ENCODE measurements at places on chromosomes 5 and 9. TPM values are rescaled to one million over a fixed set of nuclear protein-coding genes. Genes with fewer than 3 reads are reported as not detected.

GRCh38 chr9:69993110-69993509 is 50.5 kb upstream of the MAMDC2 start:
- DNase-seq: no peak

The TCF7 gene
- 2.0 TPM for total RNA-seq

- DNase-seq: no peak
These were observed 640.0 kb downstream of the RAB3C start for GRCh38 chr5:59222687-59223511.

DNA sequence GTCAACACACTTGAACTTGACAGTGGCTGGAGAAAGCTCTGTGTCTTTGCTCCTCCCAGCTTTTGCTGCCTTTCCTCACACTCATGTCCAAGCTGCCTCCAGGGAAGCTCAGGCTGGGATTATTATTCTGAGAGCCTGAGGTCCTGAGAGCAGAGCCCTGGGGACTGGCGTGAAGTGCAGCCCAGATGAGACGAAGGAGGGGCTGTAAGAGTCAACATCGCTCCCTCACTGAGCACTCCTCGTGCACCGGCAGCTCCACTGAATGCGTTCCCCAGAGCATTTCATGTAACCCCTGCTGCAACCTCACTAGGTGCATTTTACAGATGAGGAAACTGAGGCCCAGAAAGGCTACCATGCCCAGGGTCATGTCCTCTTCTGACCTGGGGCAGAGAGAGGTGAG is 63.5 kb upstream of the PHYKPL start:
- no peak for DNase-seq

GRCh38 chr5:107980923-107981692 is 310.4 kb upstream of the EFNA5 start:
- DNase-seq: no peak

DNA sequence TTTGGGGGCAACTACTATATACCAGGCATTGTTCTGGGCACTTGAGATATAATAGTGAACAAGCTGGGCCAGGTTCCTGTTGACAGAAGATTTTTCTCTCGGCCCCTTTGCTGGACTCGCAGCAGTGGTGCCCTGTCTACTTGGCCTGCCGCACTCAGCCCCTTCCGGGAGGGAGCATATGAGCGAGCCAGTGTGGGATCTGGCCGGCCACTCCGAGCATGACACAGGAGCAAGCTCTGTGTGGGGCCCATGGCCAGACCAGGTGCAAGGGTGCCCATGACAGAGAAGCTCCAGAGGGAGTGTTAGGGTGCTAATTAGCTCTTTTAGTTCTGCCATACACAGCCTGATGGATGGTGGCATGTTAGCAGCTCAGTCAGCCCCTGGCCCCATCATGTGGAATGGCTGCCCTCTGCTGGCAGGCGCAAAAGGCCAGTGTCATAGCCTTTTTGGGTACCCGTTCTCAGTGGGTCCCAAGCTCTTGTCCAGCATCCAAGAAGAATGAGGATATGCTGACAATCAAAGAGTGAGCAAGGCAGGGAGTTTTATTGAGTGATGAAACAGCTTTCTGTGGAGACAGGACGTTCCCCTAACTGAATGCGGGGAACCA is 9.3 kb upstream of the KIF4B start:
- no peak for DNase-seq

DNA sequence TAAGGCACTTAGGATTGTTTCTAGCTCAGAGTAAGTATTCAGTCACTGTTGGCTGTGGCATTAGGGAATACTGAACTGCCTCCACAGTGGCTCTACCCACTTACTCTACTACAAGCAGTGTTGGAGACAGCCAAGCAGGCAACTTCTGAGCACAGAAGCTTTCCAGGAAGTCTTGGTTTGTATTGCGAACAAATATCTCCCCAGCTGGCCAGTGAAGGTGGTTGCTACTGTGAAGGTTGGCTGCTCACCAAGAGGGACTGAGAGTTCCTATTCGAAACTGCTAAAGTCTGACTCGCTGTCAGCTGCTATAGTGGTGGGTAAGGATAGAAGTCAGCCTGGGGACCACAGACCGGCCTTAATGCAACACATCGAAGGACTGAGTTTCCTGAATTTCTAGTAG is 319.1 kb downstream of the KIF4B start:
- DNase-seq: no peak

DNA sequence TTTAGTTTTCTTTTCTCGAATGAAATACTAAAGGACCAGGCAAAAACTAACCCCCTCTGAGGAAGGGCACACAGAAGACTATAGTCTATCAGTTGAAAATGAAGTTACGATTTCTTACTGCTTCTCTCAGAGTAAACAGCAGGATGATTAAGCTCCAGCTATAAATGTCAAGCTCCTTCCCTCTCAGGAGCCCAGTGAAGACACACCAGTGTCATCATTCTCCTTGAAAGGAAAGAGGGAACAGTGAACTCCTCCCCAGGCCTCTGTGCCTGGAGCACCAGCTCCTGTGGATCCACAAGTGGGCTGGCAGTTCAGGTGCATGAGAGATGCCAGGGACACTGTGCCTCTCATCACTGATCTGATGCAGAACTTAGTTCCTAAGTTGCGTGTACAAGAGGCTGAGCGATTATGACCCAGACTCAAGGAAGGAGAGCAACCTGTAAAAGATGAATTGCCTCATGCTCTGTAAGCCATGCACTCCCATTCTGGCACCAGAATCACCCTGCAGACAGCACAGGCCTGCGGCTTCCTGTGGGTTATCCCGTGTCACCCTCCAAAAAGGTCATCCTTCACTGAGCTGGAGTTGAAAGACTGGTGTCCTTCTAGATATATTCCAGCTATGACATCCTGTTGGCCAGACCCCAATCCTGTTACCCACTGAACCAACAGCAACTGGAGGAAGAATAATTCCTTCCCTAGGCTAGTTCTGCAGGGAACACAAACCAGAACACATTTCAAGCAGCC is 394.0 kb downstream of the SEMA5A start:
- DNase-seq: no peak

The NTRK2 gene
- total RNA-seq: 9.8 TPM

DNA sequence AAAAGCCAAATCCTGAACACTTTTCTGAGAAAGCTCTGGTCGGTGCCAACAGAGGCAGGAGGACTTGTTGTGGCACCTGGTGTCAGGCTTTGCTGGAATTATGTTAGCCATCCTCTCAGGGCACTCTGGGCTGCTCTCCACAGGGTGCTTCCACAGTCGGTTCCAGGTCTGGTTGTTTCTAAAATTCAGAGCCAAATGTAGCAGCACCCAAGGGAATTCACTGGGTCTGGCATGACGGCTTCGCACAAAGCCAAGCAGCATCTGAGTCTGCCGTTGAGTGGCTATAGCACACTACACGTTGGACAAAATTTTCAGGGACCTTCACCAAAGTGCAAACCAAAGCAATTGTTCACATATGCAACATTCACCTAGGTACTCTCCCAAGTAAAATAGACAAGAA is 110.2 kb downstream of the PJA2 start:
- DNase-seq: no peak

DNA sequence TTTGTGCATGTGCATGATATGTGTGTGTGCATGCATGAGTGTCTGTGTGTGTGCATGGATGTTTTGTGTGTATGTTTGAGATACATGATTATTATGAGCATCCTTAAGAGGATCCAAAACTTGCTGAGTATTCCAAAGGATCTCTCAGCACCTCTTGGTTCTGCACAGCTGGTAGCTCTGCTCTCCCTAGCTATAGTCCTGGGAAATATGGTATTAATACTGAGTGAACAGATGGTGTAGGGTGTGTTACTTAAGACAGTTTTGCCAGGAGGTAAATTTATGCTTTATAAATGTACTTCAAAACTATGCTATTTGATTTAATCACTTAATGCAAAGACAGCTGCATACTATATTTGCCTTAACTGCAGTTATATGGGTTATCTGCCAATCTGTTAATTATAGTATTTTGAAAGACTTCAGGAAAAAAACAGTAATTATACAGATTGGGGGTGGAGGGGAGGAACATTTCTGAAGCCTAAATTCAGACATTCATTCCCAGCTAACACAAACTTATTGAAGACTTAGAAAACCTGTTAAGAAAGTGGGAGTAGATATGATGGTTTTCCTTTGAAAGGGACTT is 215.5 kb downstream of the MPDZ start:
- DNase-seq: no peak

DNA sequence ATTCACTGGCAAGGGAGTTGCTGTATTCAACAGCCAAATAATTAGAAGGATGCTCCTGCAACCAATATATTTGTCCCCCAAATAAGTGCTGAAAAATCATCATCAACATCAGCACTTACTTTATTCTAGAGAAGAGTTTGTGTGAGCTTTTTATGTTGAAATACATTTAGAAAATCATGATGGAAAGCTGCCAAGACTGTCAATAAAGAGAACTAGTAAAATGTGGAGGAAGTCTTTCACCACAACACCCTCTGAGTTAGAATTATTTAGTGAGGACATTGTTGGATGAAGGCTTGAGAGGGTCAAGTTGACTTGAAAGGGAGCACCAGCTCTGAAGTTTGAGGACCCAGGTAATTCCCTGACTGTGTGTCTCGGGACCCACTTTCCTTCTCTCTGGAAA is 100.2 kb upstream of the TBCA start:
- DNase-seq: no peak

The TNFSF8 gene
- total RNA-seq: not detected

The HK3 gene
- 0.17 TPM for total RNA-seq

GRCh38 chr5:35783551-35783950 is 73.1 kb upstream of the IL7R start:
- no peak for DNase-seq

GRCh38 chr5:173315495-173316338 is 12.5 kb downstream of the STC2 start:
- DNase-seq: peak; percentile 92

The GFI1B gene
- not detected for total RNA-seq

GRCh38 chr5:5470933-5471332 is 48.5 kb downstream of the ICE1 start:
- no peak for DNase-seq

- DNase-seq: peak; percentile 29
These were observed 403.5 kb upstream of the ST8SIA4 start for GRCh38 chr5:101306391-101307137.

DNA sequence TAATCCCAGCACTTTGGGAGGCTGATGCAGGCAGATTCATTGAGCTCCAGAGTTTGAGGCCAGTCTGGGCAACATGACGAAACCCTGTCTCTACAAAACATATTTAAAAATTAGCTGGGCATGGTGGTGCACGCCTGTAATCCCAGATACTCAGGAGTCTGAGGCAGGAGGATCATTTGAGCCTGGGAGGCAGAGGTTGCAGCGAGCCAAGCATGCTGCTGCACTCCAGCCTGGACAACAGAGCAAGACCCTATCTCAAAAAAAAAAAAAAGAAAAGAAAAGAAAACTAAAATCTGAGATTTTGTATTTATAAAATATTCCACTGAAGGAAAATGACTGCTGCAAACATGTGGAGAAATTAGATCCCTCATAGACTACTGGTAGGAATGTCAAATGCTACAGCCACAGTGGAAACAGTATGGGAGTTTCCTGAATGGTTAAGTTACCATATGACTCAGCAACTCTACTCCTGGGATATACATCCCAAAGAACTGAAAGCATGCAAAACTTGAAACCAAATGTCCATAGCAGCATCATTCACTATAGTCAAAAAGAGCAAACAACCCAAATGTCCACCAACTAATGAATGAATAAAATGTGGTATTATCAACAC is 106.1 kb downstream of the UBAP2 start:
- peak; percentile 64 for DNase-seq

- DNase-seq: no peak
These were observed 6.6 kb downstream of the OTULINL start for GRCh38 chr5:14588145-14588544.

DNA sequence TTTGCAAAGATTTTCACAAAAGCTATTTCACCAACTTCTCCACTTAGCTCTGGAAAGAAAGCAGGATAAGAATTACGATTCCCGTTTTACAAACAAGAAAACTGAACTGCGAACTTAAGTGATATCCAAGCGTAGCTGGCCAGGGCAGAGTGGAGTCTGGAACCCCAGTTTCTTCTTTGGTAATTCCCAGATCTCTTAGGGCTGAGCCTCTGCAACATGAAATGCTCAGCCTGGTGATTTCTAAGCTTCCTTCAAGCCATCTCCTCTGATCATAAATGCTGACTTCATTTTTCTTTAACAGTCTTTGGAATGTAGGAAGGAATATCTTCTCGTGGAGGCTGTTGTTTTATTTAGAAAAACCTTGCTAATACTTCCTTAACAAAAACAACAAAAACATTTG is 620.0 kb downstream of the CCDC171 start:
- no peak for DNase-seq

GRCh38 chr9:122265149-122265915 is 650 bp downstream of the MRRF start:
- peak; percentile 57 for DNase-seq

- DNase-seq: peak; percentile 50
These were observed 14.3 kb upstream of the NR4A3 start for GRCh38 chr9:99807276-99807852.

- no peak for DNase-seq
These were observed 533.9 kb upstream of the NUDT12 start for GRCh38 chr5:104096451-104096850.

- DNase-seq: no peak
These were observed 2200.4 kb upstream of the C9orf72 start for GRCh38 chr9:29773676-29774075.

The NPR3 gene
- 2.8 TPM for total RNA-seq

The CCDC180 gene
- total RNA-seq: 0.17 TPM

DNA sequence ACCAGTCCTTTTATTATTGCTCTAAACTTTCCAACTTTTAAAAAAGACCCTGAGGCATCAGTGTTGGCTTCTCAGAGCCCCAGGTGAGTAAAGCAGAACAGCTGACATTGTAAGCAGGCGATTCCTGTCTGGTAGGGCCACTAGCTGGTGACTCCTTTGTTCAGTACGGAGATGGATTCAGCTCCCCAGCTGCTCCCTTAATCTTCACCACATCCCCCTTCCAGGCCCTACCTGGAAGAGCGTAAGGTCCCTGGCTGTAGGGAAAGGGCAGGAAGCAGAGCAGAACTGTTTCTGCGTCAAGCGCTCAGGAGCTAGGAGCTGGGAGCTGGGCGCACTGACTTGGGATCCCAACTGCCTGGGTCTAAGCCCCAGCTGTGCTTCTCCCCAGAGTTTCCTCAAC is 203.7 kb upstream of the TAS2R1 start:
- no peak for DNase-seq
